Tibial artery (tissue), 4 donors: ENCODE measurements at places on chromosomes 5 and 9.

GRCh38 chr5:77168879-77169244, 41.6 kb upstream of the PDE8B start:
- no peak for DNase-seq
- H3K27ac ChIP-seq: peak overlapping the region; percentile 61
- no peaks in the 10 kb centered on the region for H3K27me3 ChIP-seq

GRCh38 chr9:87282538-87282937, 215.1 kb upstream of the DAPK1 start:
- H3K27ac ChIP-seq: no peak overlapping the region
- no peak overlapping the region for H3K4me3 ChIP-seq
- no peaks in the 10 kb centered on the region for H3K27me3 ChIP-seq
- DNase-seq: no peak

DNA sequence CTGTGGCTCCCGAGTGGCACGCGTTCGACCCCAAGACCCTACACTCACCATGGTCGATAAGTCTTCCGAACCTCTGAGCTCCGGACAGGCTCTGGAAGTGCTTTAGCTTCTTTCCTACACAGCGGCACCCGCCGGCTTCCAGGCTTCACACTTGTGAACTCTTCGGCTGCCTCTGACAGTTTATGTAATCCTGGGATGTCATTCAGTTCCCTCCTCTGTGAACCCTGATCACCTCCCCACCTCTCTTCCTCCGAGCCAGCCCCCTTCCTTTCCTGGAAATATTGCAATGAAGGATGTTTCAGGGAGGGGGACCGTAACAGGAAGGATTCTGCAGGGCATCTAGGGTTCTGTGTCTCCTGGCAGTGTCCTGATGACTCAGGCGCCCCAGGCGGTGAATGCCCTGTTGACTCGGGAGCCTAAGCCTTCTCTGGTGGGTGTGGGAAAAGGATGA, at the start of gene CD14:
Gene CD14, minus strand, starts transcription at position 155 of the 451 bp plus-strand sequence. Its CDS starts 104 bp downstream, at position 51.
- peak within 1 kb of the TSS; percentile 53 for H3K4me3 ChIP-seq
- H3K27ac ChIP-seq: peak within 1 kb of the TSS; percentile 65
- H3K27me3 ChIP-seq: no peaks in the 10 kb centered on the region

DNA sequence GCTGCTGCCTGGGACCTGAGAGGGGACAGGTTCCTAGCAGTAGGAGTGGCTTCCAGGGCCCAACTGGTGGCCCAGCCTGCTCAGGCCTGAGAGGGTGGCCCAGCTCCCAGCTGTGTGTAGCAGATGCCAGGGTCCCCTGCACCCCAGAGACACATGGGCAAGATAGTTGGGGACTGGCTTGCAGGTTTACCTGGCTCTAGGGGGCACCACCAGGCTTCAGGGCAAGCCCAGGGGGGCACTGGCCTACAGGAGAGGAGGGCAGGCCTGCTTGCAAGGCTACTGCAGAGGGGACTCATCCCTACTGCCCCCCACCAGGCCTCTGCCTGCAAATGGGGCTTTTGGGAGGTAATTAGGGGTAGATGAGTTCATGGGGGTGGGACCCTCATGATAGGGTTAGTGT, 123.3 kb downstream of the ZNF354C start:
- H3K4me1 ChIP-seq: no peaks in the 10 kb centered on the region
- peaks cover 17% of the 10 kb centered on the region for H3K36me3 ChIP-seq
- no peak overlapping the region for H3K27ac ChIP-seq
- no peak overlapping the region for H3K4me3 ChIP-seq
- H3K27me3 ChIP-seq: no peaks in the 10 kb centered on the region
- DNase-seq: no peak

- H3K27me3 ChIP-seq: no peaks in the 10 kb centered on the region
- DNase-seq: no peak
Observed at GRCh38 chr5:180367300-180367699, 14.2 kb upstream of the GFPT2 start.

DNA sequence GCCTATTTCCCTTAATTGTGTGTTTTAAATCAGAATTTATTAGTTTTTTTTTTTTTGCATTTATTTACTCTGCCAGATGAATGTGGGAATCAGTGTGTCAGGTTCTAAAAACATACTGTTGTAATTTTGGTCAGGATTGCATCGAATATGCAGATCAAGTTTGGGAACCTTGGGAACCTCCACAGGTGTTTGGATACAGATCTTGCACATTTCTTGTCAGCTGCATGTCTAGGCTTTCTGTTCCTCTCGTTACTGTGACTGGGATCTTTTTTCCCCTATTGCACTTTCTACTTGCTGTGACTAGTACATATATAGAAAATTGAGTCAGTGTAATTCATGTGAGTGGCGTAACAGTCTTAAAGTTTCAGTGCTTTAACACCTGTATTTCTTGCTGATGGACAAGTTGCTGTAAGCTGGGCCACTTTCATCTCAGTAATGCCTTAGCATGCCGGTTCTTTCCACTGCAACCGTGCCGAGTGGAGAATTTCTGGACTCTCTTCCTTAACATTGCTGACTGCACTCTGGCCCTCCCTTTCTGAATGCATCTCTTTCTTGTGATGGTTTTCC, 112.5 kb downstream of the TENT4A start:
- no peaks in the 10 kb centered on the region for H3K4me1 ChIP-seq
- H3K27me3 ChIP-seq: no peaks in the 10 kb centered on the region
- H3K27ac ChIP-seq: no peak overlapping the region
- no peak overlapping the region for H3K4me3 ChIP-seq

DNA sequence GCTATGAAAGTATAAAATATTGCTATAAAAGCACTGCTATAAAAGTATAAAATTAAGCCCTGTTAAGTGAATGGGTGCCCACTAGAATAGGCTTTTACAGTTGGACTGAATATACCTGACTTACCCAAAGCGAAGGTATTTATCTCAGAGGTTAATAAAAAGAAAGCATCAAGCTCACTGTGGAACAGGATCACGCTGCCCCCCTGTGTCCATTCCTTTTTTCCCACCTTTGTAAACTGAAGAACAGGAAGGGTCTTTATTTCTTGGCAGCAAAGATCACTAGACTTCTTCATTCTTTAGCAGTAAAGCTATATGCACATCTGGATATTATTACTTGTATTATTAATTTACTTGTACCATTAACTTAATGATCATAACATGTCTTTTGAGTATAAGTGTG, 22.1 kb upstream of the PLPP6 start:
- no peaks in the 10 kb centered on the region for H3K36me3 ChIP-seq
- H3K4me1 ChIP-seq: no peaks in the 10 kb centered on the region
- no peak for DNase-seq
- H3K27me3 ChIP-seq: no peaks in the 10 kb centered on the region
- H3K4me3 ChIP-seq: no peak overlapping the region

GRCh38 chr5:141199359-141200235, at the start of gene PCDHB11:
TSS of gene PCDHB11 (plus strand) at chr5:141199627. CDS start at chr5:141199775, 148 bp downstream.
- H3K27ac ChIP-seq: no peak within 1 kb of the TSS
- H3K4me1 ChIP-seq: no peaks in the 10 kb centered on the region
- H3K36me3 ChIP-seq: peaks cover 41% of the 10 kb centered on the region
- peak within 1 kb of the TSS; percentile 17 for H3K4me3 ChIP-seq
- no peaks in the 10 kb centered on the region for H3K27me3 ChIP-seq

GRCh38 chr5:138953387-138954256, 78.5 kb upstream of the LRRTM2 start:
- no peaks in the 10 kb centered on the region for H3K27me3 ChIP-seq
- peak overlapping the region; percentile 67 for H3K27ac ChIP-seq
- DNase-seq: peak; percentile 92
- H3K4me3 ChIP-seq: no peak overlapping the region

- no peaks in the 10 kb centered on the region for H3K4me1 ChIP-seq
- no peak overlapping the region for H3K4me3 ChIP-seq
- no peak overlapping the region for H3K27ac ChIP-seq
Observed at GRCh38 chr5:76443066-76443800, 40.1 kb downstream of the IQGAP2 start.
